Posterior cingulate gyrus (tissue), 11 donors: ENCODE measurements at places on chromosomes 5 and 9.

DNA sequence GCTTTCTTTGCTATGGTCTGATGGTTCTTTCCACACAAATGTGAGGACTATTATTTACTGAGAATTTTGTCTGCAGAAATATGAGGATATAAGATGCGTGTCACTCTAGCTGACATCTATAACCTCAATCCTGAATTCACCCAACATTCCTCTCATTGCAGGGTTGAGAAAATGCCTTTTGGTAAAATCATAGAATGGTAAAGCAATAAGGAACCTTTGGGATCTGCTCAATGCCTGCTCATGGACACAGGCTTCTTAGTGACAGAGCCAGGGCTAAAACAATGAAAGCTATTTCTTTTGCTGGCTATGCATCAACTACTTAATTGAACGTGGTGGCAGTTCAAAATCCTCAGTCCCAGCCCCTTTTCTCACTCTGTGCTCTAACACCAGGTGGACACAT is 199.6 kb downstream of the GAS1 start:
- DNase-seq: no peak

DNA sequence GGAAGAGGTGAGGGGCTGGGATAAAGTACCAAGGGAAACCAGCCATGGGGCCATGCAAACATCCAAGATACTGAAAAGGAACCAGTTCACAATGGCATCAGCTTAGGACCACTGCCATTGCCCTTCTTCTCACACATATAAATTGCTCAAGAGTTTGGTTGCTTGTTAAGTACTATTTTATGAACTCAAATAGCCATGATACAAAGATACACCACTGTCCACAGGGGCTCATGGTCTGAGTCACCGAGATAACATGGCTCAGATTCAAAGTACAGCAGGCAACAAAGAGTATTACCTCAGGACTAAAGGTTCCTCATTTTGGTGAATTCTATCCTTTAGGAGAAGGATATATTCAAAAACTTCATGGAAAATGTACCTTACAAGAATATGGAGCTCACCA is 55.6 kb downstream of the FANCC start:
- DNase-seq: no peak

GRCh38 chr5:141513627-141514329 is 24.9 kb downstream of the PCDHGC5 start:
- peak; percentile 98 for DNase-seq

DNA sequence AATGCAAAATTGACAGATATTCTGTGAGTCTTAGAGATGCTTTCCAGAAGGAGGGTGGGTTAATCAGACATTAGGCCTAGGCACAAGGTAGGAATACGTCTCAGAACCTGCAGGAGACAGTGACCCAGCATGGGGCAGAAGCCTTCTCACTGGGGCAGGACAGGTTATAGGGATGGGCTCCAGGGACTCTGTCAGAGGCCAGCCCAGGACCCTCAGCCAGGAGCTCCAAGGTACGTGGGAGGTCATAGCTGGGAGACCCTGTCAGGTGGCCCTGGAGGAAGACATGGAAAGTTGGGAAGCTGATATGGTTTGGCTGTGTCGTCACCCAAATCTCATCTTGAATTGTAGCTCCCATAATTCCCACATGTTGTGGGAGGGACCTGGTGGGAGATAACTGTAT is 450.4 kb downstream of the GADD45G start:
- DNase-seq: no peak

- DNase-seq: no peak
These were observed 27.0 kb downstream of the PTGES start for GRCh38 chr9:129725795-129726251.

GRCh38 chr5:28505121-28505520 is 1466.7 kb upstream of the CDH9 start:
- DNase-seq: no peak

- DNase-seq: no peak
These were observed 9.0 kb upstream of the FAT2 start for GRCh38 chr5:151600069-151600665.

DNA sequence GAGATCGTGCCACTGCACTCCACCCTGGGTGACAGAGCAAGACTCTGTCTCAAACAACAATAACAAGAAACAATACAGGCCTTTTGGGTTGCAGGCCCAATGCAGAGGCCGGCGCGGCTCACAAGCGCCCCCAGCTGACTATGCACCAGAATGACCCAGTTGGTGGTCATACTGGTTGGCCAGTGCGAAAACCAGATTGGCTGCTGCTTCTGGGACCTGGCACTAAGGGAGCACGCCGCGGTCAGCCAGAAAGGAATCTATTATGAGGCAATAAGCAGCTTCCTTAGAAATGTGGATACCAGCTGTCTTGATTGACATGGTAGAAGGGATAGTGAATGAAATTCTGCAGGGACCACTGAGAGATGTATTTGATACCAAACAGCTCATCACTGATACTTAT is 35.0 kb downstream of the RANBP17 start:
- peak; percentile 62 for DNase-seq

DNA sequence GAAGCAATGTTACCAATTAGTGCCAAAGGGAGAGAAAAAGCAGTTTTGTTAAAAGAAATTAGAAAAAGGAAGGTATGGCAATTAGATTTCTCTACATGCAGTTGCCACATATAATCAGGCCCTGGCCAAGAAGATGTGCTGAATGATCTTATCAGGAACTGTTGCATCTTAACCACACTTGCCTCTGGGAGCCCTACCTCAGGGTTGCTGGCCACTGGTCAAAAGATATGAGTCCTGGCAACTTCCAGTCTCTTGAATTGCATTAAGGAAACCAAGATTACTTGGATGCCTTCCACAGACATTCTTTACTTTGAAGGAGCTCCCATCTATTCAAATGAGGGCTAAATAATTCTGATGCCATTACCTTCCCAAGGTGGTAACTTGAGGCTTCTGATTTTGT is 60.4 kb downstream of the TNC start:
- DNase-seq: no peak

GRCh38 chr9:9478741-9479140 is 1134.1 kb downstream of the PTPRD start:
- no peak for DNase-seq

GRCh38 chr5:134732819-134733218 is 5.5 kb upstream of the CAMLG start:
- no peak for DNase-seq

DNA sequence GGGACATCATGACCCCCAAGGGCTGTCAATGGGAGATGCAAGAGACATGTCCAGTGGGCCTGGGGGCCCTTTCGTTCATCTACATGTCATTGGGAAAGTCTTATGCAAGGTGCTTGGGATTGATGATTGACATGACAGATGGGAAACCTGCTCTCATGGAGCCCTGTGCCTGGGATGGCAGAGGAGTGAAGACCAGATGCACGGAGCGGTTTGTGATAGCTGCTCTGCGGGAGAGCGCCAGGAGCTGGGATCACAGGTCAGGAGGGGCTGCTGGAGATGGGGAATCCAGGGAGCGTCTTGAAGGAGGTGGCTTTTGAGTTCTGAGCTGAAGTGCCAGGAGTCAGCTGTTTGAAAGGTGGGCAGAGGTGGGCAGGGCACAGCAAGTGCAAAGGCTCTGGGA is 104.3 kb downstream of the FGF18 start:
- DNase-seq: no peak

GRCh38 chr5:161064781-161065180 is 212.8 kb upstream of the ATP10B start:
- no peak for DNase-seq

DNA sequence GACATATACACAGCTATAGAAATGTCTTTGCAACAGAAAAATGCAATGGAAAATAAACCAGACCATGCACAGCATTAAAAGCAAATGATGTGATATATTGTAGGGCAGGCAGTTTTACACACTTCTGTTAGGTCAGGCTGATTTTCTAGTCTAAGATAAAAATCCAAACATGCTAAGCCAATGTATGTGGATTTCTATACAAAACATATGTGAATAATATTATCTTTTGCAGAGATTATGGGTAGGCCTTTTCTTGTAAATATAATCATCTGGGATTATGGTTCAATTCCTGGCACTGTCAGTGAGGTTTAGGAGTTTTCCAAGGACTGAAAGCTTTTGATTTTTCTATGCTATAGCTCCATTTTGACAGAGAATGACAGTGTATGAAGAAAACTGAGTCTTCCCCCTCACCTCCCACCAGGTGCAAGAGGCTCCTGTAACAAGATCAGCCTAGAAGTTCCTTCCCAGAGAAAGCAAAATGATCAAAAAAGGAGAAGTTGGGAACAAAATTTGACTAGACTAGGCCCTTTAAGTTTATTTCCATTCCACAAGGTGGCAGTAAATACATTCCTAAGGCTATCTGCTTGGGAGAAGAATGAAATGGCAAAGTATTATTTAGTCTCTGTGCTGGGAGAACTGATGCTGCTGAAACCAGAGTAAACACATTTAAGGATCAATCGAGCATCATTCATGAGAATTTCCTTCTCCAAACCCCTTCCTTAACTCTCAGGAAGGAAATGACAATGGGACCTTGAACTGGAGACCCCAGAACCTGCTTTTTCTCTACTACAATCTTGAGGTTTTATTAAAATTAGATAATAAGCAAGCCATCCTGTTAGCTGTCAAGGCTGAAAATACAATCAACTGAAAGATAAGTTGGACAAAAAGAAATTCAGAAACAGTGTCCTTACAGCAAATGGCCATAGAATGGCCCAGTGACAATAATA is 133.0 kb upstream of the TUT7 start:
- no peak for DNase-seq

- DNase-seq: no peak
These were observed 4.3 kb downstream of the KCNT1 start for GRCh38 chr9:135706288-135706687.

DNA sequence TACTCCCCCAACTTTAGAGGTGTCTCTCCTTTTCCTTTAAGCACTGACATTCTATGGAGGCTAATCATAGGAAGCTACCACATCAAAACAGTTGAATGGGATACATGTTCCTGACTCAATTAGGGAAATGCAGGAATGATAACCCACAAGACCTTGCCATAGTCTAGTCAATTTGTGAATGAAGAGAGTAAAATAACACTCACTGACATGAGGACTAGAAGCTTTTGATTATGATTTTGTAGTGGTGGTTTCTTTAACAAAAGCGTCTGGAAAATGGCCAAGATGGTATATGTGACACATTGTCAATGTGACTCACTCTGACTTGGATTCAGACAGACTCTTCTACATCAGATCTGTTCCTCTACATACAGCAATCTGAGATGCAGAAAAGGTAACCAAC is 13.7 kb upstream of the PRELID2 start:
- DNase-seq: no peak

DNA sequence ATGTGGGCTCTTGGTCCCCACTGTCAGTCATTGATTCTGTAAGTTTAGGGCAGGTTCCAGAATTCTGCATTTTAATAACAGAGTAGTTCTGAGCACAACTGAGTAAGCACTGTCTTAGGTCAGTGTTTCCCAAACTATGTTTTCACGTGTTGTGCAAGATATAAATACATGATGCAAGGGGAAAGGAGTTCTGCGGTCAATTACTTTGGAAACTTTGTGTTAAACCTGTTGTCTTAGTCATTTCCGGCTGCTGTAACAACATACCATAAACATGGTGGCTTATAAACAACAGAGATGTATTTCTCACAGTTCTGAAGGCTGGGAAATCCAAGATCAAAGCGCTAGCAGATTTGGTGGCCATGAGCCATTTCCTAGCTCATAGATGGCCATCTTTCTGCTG is 69.8 kb downstream of the EQTN start:
- no peak for DNase-seq

GRCh38 chr5:34410411-34411139 is 245.6 kb upstream of the RAI14 start:
- no peak for DNase-seq

DNA sequence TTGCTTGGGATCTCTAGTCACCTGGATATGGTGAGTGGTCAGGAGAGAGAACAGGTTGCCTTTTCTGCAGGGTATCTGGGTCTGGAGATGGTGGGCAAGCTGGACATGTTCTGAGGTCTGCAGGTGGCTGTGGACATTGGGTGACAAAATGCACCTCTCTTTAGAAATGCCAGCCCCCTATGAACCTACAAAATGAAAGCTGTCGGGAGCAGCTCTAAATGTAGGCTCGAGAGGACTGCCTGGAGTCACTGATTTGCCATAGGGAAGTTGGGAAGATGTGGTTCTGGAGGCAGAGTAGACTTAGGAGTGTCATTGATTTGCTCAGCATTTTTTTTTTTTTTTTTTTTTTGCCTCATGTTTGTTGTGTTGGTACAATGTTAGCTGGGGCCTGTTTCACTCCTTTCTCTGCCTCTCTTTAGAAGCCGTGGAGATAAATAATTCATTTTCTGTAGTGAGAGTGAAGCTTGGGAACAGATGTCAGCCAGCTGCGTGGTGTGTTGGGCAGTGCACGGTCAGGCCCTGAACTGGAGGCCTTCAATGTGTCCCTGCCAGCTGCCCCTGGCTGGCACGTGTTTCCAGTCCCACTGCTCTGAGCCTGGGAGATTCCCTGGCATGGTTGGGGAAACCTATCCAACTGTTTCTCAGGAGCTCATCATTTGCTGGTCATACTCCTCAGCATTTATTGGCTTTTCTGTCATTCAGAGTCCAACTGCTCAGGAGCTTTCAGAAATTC is 5.4 kb downstream of the RGS3 start:
- peak; percentile 32 for DNase-seq

- no peak for DNase-seq
These were observed 365.3 kb downstream of the MTRR start for GRCh38 chr5:8234179-8234770.

- DNase-seq: no peak
These were observed 54.0 kb upstream of the MAP3K1 start for GRCh38 chr5:56761151-56761885.

DNA sequence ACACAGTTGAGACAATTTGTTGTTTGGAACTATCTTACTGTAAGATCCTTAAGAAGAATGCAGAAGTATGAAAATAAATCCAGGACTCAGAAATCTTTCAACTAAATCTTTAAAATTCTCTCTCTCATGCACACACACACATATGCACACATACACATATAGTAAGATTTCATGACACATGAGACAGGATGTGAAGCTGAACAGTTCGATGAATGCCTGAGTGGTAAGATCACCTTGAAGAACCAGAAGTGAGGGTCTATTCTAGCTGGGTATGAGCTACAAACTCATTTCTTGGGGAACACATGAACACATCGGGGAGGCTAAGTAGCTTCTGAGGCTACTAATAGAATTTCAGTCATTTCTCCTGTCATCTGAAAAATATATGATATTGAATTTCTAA is 153.6 kb downstream of the TMC1 start:
- no peak for DNase-seq

DNA sequence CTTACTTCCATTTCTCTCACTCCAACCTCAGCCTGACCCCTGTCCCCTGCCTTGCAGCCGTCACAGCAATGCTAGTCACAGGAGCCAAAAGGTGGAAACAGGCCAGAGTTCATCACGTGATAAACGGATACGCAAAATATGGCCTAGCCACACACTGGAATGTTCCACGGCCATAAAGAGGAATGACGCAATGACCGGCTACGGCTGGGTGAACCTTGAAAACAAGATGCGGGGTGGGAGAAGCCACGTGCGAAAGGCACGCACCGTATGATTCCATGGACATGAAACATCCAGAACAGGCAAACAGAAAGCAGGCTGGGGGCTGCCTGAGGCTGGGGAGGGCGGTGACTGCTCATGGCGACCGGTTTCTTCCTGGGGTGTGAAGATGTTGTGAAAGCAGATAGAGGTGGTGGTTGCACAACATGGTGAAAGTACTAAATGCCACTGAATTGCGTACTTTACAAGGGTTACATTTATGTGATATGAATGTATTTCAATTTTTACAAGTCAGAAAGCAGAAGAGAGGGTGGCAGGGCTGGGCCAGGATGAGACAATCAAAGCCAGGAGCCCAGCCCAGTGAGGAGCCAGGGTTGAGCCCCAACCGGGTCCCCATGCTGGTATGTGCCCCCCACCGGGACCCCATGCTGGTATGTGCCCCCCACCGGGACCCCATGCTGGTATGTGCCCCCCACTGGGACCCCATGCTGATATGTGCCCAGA is 117.8 kb upstream of the SARDH start:
- DNase-seq: no peak

GRCh38 chr9:111828193-111828592 is 33.5 kb upstream of the SHOC1 start:
- DNase-seq: no peak
